ENCODE measurements at places on chromosomes 2 and 18. TPM values are rescaled to one million over a fixed set of nuclear protein-coding genes. Genes with fewer than 3 reads are reported as not detected.

- no peaks in the 10 kb centered on the region for H3K27me3 ChIP-seq
- DNase-seq = no peak
- H3K27ac ChIP-seq = no peak overlapping the region
- no peaks in the 10 kb centered on the region for H3K36me3 ChIP-seq
- no peak overlapping the region for H3K4me3 ChIP-seq
Observed at GRCh38 chr2:10052216-10052615, 8.9 kb downstream of the KLF11 start.

DNA sequence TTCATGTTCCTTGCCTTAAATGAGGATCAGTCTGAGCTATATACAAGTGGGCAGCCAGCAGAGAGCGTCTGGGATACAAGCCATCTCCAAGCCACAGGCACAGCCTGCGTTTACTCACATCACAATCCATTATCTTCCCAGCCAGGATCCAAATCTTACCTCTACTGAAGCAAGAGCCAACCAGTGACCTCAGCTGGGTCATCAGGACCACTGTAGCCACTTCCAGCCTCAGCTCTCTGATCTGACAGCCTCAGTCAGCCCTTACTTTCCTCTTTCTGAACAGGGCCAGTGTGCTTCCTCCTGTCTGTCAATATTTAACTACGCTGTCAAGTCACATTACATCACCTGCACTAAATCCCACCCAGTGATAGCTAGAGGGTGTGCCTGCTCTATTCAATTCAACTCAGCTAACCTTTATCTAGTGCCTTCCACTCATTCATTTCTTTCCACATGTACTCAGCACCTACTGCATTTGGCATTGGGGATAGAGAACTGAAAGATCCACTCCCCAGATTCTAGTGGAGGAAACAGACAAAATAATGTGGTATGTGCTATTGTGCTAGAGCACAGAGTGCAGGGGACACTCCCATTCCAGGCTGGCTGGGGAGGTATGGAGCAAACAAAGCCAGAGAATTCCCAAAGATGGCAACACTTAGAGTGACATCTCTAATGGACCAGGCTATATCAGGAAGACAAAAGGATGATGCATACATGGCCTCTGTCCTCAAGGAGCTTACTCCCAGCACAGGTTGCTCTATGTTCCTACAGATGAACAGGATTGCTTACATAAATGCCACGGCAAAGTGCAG, 146.5 kb downstream of the NCKAP5 start:
- no peak overlapping the region for H3K4me3 ChIP-seq
- H3K4me1 ChIP-seq = no peaks in the 10 kb centered on the region
- no peaks in the 10 kb centered on the region for H3K36me3 ChIP-seq
- peak overlapping the region; percentile 16 for H3K27ac ChIP-seq
- no peaks in the 10 kb centered on the region for H3K27me3 ChIP-seq
- peak; percentile 14 for DNase-seq

DNA sequence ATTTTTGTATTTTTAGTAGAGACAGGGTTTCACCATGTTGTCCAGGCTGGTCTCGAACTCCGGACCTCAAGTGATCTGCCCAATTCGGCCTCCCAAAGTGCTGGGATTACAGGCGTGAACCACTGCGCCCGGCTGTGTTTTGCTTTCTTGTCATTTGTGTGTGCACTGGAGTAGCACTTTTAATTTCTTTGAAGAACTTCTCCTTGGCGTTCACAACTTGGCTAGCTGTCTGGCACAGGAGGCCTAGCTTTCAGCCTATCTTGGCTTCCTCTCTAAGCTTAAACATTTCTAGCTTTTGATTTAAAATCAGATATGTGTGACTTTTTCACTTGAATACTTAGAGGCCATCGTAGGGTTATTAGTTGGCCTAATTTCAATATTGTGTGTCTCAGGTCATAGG, 93.0 kb downstream of the COMMD1 start:
- peaks cover 20% of the 10 kb centered on the region for H3K4me1 ChIP-seq
- no peak overlapping the region for H3K27ac ChIP-seq
- no peak for DNase-seq
- no peak overlapping the region for H3K4me3 ChIP-seq
- no peaks in the 10 kb centered on the region for H3K27me3 ChIP-seq

DNA sequence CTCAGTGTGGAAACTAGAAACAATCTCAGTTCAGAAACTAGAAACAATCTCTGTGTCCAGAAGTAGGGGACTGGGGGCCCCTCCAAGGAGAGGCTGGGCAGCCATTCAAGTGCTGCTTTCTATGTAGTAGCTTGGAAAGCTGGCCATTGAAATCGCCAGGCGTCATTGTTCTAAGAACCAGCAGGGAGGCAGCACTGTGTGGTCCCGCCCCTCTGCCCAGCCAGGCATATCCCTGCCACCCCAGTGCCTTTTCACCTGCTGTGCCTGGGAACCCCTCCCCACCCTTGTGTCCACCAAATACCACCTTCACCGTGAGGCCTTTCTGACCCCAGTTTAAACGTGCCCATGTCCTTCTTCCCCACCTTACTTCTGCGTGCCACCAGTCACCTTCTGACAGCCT, 221.6 kb downstream of the GBX2 start:
- no peak overlapping the region for H3K27ac ChIP-seq
- H3K36me3 ChIP-seq = no peaks in the 10 kb centered on the region
- no peak for DNase-seq
- no peak overlapping the region for H3K4me3 ChIP-seq
- peaks cover 3% of the 10 kb centered on the region for H3K4me1 ChIP-seq

DNA sequence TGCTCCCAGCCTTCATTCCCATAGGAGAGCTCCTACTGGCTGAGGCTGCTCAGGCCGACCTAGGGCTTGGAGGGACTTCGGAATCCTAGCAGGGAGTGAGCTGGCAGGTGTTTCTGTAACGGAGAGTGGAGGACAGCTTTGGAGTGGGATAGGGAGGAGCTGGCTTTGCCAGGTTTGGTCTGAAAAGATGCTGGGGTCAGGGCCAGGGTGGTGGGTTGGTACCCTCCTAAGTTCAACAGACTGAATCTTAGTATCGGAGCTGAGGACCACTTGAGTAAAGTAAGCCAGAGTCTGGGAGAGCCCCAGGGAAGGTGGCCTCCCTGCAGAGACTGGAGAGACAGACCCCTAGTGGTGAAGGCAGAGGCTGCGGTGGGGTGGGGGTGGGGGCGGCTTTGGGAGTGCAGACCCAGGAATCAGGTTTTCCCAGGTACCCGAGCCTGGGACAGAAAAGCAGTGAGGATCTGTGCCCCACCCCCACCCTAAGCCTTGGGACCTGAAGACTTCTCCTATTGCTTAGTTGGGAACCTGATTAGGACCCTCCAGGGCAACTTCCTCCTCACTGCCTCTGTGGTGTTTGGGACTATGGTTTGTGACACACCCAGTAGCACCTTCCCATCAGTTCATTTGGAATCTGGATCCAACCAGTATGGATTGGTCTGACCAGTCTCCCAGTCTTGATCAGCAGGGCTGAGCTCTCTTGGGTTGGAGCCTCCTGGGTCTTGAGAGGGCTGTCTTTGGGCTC, 3.0 kb downstream of the CNNM4 start:
- peak overlapping the region; percentile 73 for H3K4me3 ChIP-seq
- H3K36me3 ChIP-seq = no peaks in the 10 kb centered on the region
- H3K27ac ChIP-seq = no peak overlapping the region
- H3K27me3 ChIP-seq = no peaks in the 10 kb centered on the region
- DNase-seq = no peak
- peaks cover 42% of the 10 kb centered on the region for H3K4me1 ChIP-seq

DNA sequence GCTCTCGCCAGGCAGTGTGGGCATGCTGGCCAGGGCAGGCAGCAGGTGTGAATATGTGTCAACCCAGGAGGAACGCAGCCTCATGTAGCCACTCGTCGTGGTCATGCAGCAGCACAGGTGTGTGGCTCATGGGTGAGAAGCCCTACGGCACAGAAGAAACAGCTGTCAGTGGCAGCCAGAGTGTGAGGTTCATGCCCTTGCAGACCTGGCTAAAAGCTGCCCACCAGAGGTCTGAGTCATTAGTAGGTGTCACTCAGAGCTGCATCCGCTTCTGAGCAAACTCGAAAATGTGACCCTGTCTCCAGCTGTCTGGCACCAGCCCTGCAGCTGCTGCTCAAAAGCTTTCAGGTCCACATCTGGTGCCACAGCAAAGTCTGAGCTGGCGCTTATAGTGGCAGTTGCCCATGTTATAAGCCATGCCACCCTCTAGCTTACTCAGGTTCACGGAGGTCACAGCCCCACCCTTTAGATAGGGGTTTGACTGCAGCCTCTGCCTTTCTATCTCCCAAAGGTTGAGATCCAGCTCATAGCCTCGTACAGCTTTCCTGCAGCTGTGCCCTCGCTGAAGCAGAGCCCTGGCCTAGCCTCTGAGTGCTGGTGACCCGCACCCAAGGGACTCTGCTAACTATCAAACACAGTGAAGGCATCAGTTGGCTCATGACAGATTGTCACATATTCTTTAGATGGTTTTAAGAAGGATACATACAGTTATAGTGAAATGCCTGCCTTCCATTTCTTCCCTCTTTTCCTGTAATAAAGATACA, 195.0 kb downstream of the CCDC102B start:
- H3K27me3 ChIP-seq = no peaks in the 10 kb centered on the region
- H3K4me3 ChIP-seq = no peak overlapping the region
- no peak overlapping the region for H3K27ac ChIP-seq

DNA sequence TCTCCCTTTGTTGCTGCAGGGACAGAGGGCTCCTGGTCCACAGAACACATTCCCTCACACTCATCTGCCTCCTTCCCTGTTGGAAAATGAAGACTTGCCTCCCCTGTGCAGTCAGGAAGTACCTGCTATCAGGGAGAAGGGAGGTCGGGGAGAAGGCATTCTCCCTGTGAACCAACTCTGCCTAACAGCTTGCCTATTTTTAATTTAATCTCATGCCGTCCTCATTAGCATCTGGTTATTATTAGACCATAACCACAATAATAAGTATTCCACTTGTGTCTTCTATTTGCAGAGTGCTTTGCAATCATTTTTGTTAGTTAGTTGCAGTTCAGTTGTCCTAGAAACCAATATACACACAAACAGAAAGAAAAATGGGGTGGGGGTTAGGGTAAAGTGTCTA, 232.6 kb upstream of the SKOR2 start:
- no peaks in the 10 kb centered on the region for H3K4me1 ChIP-seq
- H3K27ac ChIP-seq = no peak overlapping the region
- DNase-seq = no peak

- H3K27ac ChIP-seq = no peak overlapping the region
- DNase-seq = no peak
- H3K36me3 ChIP-seq = no peaks in the 10 kb centered on the region
- H3K4me1 ChIP-seq = no peaks in the 10 kb centered on the region
Observed at GRCh38 chr2:206974551-206974950, 35.2 kb downstream of the CPO start.

DNA sequence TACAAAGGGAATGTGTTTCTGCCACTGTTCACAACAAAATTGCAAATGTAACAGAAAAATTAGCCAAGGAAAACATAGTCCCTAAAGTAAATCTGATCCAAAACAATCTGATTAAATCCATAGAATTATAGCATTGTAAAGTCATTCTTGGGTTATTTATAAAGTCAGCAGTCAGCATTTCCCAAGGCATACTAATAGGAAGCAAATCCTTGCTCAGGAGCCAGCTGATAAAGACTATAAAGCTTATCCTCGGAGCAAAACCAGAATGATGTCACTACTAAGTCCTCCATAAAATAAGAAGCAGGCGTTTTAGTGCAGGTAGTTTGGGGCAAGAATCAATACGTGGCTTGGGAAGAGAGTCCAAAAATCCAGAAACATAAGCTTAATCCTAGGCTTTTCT, 67.3 kb upstream of the CSRNP3 start:
- H3K27me3 ChIP-seq = peaks cover 12% of the 10 kb centered on the region
- H3K4me1 ChIP-seq = peaks cover 9% of the 10 kb centered on the region

DNA sequence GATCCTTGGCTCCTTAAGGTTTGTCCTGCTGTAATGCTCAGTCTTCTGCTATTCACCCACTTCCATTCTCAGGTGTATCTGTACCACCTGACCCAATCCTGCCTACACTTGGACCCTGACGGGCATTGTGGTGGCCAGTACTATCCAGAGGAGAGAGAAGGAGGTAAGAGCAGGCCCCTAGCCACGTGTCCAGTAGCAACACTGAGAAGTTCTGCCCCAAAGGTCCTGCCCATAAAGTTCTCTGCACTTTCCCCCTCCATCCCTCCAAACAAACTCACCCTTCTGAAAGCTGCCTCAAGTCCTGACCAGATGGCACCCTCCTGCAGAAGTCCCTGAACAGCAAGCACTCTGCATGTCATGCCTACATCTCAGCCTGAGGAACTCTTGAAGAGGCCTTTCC, 18.3 kb downstream of the TTC32 start:
- H3K27me3 ChIP-seq = no peaks in the 10 kb centered on the region
- no peaks in the 10 kb centered on the region for H3K36me3 ChIP-seq
- no peak for DNase-seq
- H3K27ac ChIP-seq = no peak overlapping the region
- no peaks in the 10 kb centered on the region for H3K4me1 ChIP-seq

DNA sequence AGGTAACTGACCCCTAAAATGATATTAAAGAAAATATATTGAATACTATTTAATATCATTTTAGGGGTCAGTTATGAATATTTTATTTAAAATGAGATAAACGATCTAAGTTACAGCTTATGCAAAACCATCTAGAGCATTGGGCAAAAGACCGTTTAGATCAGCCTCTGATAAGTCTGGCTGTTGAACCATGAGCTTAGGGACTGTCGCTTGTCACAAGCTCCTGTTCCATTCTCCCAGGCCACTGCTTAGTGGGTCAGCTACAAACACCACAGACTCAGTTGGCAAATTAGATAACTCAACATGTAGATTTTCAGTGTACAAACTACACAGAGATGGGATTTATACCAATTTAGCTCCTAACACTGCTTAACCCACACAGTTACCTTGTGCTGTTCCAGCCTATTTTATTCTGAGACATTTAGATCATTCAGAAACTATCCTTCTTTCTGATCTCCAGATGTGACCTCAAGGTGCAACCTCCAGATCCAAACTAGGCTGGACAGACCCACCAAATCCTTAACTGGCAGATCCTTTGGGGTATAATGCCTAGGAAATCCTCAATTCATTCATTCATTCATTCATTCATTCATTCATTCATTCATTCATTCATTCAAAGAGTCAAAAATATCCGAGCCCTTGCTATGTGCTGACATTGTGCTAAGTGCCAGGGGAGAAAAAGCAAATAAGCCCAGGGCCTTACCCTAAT, 82.8 kb downstream of the HRH4 start:
- no peaks in the 10 kb centered on the region for H3K27me3 ChIP-seq
- no peak overlapping the region for H3K4me3 ChIP-seq
- DNase-seq = no peak
- no peak overlapping the region for H3K27ac ChIP-seq

- no peak overlapping the region for H3K4me3 ChIP-seq
- H3K27me3 ChIP-seq = no peaks in the 10 kb centered on the region
- H3K4me1 ChIP-seq = no peaks in the 10 kb centered on the region
- H3K27ac ChIP-seq = no peak overlapping the region
- no peaks in the 10 kb centered on the region for H3K36me3 ChIP-seq
- no peak for DNase-seq
Observed at GRCh38 chr18:54812885-54813284, 15.4 kb upstream of the RAB27B start.

- H3K4me1 ChIP-seq = peaks cover 9% of the 10 kb centered on the region
- DNase-seq = no peak
- no peaks in the 10 kb centered on the region for H3K36me3 ChIP-seq
- H3K27me3 ChIP-seq = no peaks in the 10 kb centered on the region
- H3K27ac ChIP-seq = no peak overlapping the region
- no peak overlapping the region for H3K4me3 ChIP-seq
Observed at GRCh38 chr2:85907671-85908157, 18.9 kb upstream of the ST3GAL5 start.

HOXD10 gene
- polyA plus RNA-seq = not detected

Measured in heart right ventricle (tissue), 16 donors.